ENCODE measurements at places on chromosomes 1 and 21.

- no peak for DNase-seq
Observed at GRCh38 chr1:159743651-159744410, 29.4 kb upstream of the CRP start.

DNA sequence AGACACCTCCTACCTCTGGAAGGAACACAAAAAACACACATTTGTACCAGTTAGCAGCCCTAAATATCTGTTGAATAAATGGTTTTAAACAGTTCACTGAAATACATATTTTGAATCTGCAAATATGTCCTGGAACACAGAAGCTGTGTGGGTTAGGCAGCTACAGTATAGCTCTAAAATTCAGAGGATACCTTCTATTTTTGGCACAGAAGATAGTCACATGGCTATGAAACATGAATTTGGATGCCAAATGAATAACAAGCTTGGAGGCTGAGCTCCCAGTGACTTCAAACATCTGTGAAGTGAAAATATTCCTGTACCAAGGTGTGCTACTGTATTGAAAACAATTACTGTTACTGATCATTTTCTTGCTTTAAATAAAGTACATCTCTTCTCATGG is 391.5 kb upstream of the ADGRL2 start:
- DNase-seq = no peak

DNA sequence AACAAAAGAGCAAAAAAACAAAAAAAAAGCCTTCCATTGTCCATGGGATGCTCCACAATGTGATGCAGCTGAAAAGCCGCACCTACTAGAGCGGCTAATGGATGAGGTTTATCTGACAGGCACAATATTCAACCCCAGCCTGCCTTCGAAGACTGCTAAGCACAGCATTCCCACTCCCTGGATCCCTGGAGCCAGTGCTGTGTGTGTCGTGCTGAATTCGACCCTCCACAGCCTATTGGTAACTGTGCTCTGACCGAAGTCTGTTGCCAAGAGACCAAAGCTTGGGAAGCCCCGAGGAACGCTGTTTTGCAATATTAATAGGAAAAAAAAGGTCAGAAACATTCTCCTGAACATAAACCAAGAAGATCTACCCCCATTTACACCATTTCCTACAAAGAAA is 57.2 kb upstream of the PUM1 start:
- no peak for DNase-seq

- no peak for DNase-seq
Observed at GRCh38 chr1:165075725-165076370, 280.7 kb downstream of the LMX1A start.

DNA sequence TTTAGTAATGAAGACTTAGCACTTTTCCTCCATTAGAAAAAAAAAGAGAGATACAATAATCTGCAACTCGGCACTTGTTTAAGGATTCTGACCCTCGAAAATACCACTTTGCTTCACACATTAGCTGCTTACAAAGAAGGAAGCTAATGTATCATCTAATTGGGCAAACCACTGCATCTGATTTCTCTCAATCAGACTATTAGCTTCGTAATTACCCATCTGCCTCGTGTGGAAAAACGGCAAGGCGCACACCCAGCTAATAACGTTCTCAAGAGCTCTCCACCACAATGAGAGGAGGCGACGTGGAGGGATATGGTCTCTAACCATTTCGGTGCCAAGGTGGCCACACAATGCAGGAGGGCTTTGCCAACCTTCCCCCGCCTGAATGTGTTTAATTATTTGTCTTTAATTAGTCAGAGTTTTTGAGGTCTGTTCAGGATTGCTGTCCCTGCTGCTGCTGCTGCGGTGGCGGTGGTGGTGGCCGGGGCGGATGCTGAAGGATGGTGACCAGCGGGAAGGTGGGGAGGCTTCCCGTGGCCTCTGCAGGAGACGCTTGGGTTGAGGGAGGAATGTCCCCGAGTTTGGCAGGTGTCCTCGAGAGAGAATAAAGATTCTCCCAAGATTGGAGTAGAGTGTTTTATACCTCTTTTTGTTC is 374.5 kb downstream of the RPS6KC1 start:
- DNase-seq = no peak

- peak; percentile 45 for DNase-seq
Observed at GRCh38 chr1:35442734-35443133, 114.5 kb downstream of the KIAA0319L start.

- no peak for DNase-seq
Observed at GRCh38 chr1:6420454-6421042, 829 bp upstream of the HES2 start.

- no peak for DNase-seq
Observed at GRCh38 chr1:165887877-165888551, 60.6 kb downstream of the UCK2 start.

DNA sequence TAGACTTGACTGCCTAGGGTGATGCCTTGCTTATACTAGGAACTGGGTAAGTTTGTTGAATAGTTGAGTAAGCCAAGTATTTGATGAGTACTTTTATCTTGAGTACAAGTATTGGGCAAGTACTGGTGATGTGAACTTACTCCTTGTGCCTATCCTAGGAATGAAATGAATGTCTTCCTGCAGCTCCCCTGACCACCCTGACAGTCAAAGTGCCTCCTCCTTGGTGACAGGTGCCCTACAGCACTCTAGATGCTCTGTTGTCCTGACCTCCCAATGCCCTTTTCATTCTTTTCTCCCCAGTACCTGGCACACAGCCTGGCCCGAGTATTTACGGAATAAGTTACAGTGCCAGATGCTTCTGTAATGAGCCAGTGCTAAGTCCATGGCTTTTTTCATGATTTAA is 25.5 kb downstream of the PCSK9 start:
- DNase-seq = no peak

GRCh38 chr1:198563583-198563982 is 23.1 kb upstream of the ATP6V1G3 start:
- DNase-seq = no peak

DNA sequence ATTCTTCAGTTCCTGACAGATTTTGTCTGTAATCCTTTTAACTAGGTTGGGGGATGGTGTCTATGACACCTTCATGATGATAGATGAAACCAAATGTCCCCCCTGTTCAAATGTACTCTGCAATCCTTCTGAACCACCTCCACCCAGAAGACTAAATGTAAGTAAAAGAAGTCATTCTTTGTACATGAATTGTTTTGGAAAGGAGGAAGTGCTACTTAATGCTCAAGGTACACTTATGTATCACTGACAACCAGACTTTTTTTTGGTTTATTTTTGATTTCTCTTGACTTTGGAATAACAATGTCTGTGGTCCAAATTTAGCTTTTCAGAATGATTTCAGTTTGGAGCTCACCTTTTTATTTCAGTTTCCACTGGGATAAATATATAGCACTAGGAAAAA is 2.3 kb downstream of the DYRK3 start:
- no peak for DNase-seq

DNA sequence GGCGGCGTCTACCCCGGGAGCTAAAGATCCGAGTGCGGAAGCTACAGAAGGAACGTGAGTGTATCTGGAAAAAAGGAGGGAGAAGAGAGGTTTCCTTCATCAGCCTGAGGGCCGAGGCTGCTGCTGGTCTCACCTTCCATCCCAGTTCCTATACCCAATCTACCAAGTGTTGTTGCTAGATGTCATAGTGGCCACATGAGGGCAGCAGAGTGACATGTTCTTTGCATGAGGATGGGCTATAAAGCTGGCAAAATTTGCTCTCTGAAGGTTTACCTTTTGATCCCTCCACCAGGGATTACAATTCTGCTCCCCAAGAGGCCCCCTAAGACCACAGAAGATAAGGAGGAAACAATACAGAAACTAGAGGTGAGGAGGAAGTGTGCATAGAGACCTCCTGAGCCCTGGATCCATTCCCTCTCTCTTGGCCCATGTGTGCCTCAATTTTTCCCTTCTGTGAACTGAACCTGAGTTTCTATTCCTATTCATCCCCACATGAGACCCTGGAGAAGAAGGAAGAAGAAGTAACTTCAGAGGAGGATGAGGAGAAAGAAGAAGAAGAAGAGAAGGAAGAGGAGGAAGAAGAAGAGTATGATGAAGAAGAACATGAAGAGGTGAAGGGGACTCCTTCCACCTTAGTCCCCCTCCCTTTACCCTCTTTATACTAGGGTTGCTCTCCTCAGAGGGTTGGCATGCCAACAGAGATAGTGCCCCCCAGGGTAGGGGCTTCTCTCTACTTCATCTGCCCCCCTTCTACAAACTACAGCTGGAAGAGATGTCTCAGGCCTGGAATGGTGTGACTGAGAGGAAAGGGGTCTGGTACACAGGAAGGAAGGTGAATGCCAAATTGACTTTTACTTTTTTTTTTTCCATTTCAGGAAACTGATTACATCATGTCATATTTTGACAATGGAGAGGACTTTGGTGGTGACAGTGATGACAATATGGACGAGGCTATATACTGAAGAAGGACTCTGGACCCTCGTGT is 13.3 kb downstream of the POLR3GL start:
- DNase-seq = peak; percentile 79

DNA sequence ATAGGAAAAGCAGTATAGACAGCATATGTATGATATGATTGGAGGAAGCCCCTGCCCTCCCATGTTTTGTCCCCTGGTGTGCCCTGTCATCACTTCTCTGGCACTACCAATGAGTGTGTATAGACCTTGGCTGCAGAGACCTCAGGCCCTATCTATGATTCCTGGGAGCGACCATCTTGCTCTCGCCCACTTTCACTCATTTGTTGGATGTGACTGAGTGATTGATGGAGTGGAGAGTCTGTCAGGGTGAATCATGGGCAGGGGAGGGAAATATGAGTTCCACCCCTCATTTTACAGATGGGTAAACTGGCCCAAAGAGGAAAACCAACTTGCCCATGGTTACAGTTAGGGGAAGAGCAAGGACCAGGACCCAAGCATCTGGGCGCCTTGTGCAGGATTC is 14.9 kb downstream of the SLC30A1 start:
- DNase-seq = no peak

DNA sequence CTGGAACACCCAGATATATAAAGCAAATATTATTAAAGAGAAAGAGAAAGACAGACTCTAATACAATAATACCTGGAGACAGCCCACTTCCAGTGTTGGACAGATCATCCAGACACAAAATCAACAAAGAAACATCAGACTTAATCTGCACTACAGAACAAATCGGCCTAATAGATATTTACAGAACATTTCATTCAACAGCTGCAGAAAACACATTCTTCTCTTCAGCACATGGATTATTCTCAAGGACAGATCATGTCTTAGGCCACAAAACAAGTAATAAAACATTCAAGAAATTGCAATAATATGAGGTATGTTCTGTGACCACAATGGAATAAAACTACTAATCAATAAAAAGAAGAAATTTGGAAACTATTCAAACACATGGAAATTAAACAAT is 398.3 kb upstream of the DUSP10 start:
- DNase-seq = no peak

DNA sequence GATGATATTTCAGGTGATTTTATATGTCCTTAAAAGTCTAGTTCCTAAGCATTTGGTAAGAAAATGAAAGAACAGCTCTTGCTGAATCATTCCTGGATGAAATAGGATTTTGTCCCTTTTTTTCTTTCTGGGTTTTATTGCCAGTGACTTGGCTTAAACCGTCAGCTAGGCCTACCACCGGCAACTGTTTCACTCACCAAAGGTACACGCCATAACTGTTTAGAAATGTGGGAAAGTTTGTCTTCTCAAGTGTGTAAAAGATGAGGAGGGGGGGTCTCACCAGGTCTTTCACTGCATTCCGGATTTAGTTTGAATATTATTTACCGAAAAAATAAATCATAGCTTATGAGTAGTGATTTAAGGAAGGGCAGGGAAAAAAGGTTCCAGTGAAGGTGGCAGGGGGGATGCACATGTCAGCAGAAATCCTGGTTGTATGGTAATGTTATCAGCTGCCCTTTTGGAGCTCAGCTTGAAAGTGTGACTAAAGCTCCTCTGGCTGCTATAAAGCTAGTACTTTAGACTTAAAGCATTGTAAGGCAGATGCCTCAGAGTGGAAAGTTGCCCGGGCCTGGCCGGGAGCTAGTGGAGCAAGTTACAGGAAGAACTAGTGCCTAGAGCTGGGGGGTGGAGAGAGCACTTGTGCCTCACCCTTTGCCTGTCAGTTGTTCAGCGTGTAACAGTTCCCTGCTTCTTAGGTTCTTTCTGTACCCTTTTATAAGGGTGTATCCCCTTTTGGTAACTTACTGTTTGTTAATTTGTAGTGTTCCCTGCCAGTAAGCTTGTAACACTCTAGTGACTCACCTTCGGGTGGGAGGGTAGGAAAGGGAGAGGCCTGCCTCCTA is 3.1 kb downstream of the ATP1A1 start:
- DNase-seq = peak; percentile 74

GRCh38 chr1:3522564-3523265 is 68.2 kb downstream of the ARHGEF16 start:
- DNase-seq = no peak

DNA sequence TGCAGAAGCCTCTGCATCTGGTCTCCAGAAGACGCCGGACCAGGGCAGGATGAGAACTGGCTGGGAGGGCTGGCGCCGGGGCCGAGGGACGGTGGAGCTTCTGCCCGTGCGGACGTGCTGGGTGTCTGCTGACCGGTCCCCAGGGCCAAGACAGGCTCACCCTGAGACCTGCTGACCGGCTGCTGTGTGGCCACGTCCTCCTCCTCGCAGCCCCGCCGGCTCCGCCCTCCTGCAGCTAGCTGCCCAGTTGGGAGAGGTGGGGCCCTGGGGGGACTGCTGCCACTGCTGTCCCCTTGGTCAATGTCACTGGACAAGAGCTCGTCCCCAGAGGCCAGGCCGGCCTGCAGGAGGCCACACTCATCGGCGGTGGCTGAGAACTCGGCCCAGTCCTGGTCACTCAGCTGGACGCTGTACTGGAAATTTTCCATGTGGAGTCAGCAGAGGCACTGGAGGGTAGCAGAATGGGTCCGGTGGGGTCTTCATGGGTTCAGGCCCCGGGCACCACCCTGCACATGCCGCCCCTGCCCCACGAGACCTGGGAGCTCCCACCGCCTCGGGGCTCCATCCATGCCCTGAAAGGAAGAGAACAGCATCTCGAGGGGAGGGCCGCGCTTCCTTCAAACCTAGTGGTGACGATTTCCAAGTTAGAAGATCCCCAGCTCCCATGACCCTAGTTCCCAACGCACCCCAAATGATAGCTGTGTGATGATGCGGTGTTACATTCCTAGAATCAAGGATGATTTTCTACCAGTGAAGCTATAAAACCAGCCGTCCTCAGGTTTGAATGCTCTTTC is 1.1 kb downstream of the PERM1 start:
- no peak for DNase-seq

DNA sequence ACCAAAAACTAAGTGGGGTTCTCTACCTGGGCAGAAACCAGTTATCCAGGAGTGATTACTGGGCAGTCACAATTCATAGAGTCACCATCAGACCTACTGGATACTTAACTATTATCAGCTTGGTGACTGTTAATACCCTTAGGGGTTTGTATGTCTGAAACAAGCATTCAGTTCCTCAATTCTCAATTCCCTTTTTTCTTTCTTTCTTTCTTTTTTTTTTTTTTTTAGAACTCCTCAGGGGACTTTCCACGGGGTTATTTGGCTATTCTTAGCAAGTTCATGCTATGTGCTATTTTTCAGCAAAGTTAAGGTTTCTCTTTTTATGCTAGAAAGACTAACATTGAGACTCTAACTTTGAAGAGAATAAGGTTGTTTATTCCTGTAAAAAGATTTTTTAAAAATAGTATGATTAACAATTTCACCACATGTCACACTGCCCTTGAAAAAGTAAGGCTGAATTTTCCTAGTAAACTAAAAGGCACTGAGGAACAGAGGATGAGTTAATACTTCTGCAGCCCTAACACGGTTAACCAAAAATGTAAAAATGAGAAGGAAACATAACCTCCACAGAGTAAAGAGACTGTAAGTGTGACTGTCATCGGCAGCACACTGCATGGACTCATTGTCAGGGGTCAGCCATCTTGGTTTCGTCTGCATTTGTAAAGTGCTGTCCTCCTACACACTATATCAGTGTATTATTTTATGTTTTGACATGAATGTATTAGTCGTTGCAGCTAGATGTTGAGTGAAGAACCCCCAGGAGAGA is 310.2 kb downstream of the NTNG1 start:
- no peak for DNase-seq

- DNase-seq = no peak
Observed at GRCh38 chr1:246128494-246129069, 378.5 kb downstream of the SMYD3 start.
